ENCODE measurements at places on chromosomes 6 and 20.

DNA sequence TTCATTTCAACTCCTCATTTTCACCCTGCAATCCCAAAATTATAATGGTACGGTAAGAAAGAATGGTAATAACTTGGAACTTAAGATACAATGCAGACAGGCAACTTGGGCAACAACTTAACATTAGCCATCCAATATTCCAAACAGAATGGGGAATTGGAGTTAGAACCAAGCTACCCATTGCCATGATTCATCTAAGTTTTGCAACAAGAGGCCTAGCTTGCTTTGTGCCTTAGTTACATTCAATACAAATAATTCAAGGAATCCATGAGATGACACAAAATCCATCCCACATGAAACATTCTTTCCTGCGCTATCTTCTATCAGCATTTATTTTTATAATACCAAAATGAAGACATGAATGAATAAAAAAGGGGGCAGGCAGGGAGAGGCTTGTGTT is 28.4 kb downstream of the DCDC2 start:
- no peak for DNase-seq

GRCh38 chr20:9555781-9556180 is 41.4 kb downstream of the LAMP5 start:
- DNase-seq, result no peak

DNA sequence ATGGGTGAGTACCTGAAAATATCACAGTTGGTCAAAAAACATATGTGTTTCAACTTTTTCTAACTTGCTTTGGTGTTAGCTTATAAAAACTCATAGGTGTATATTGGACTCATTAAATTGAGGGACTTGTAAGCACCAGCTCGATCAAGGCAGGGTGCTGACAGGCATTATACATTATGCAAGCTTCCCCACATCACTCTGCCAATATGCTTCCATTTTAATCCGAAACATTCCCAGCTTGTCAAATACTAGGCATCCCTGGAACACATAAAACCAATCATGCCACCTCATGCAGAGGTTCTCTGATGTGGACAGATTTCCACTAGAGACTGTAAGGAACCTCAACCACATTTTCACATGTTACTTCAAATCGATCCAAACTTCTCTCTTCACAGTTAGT is 187.3 kb upstream of the NT5E start:
- no peak for DNase-seq

DNA sequence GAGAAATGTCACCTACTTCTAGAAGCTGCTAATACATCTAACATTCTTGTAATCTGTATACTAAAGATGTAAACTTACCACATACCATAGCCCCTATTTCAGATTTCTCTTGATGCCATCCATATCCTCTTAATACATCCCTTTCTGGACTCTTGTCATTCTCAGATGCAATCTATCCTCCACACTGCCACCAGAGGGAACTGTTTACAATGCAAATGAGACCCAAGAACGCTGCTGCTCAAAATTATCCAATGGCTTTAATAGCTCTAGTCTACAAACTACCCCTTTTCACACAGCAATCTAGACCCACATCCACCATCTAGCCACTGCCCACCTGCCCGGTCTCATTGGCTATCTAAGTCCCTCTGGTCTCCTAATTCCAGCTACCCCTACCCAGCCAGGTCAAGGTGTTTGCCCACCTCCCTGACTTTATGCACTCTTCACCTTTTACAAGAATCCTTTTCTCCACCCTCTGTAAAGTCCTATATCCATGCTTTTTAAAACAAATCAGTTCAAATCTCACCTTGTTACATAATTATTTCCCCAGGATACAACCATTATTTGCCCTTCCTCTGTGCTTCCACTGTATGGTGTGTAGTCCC is 14.8 kb downstream of the FAXC start:
- DNase-seq, result no peak
